ENCODE measurements at places on chromosomes 11 and 22.

DNA sequence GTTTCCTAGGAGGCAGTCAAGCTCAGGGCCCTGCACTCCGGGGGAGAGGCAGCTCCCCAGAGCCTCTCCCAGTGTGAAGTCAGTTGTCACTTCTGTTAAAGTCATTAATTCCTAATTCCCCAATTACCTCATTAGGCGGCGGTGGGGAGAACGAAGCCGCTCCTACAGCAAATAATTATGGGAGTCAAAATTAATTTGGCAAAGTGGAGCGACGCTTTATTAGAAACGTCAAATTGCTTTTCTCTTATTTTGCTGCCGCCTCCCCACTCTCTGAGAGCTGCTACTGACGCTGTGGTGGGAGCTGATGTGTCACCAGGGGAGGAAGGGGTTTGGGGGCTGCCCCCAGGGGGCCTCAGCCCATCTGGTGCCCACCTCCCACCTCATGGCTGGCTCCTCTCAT lies 41.6 kb downstream of the SLC22A12 start:
- DNase-seq: no peak

GRCh38 chr11:44096360-44097185 lies 1.1 kb downstream of the EXT2 start:
- no peak for DNase-seq

GRCh38 chr11:30522536-30523243 lies 63.5 kb downstream of the MPPED2 start:
- DNase-seq: no peak

DNA sequence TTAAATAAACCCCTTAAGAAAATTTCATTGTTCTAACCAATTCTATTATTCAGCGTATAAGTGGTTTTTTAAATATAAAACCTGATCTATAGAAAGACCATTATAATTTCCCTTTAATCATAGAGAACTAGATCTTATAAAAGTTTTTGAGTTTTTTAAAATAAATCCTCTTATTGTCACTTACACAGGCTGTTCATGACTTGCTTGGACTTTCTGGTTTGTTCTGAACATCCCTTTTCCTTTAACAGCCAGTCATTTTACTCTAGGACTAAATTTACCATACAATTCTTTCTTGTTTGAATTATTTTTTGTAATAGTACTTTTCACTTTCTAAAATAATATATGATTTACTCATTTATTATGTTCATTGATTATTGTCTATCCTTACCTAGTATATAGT lies 4.7 kb downstream of the NXPE2 start:
- DNase-seq: no peak

GRCh38 chr11:19336331-19336730 lies 95.6 kb upstream of the E2F8 start:
- no peak for DNase-seq

- DNase-seq: no peak
Observed at GRCh38 chr11:110486156-110486555, 56.4 kb downstream of the FDX1 start.

GRCh38 chr22:17234144-17234623 lies 14.9 kb upstream of the ADA2 start:
- DNase-seq: no peak

- no peak for DNase-seq
Observed at GRCh38 chr22:37404091-37404490, 23.2 kb downstream of the ELFN2 start.

GRCh38 chr22:39070186-39070585 lies 6.9 kb upstream of the APOBEC3G start:
- DNase-seq: no peak

- DNase-seq: no peak
Observed at GRCh38 chr11:16843294-16843693, 104.8 kb downstream of the C11orf58 start.

DNA sequence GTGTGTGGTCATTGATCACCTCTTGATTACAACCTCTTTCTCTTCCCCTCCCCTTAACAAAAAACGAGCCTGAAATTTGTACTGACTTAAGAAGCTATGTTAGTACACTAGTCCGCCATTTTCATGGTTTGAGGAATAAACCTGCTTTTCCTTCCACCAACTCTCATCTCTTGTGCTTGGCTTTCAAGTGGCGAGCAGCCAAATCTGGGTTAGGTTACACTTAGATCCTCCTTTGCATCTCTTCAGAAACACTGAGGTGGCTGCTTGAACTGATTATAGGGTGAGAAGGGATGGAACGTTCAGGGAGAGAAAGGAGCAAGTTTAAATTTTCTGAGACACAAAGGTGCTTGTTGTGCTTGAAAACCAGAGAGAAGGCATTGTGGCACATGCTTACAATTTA lies 2171.4 kb downstream of the LRRC4C start:
- DNase-seq: no peak

- no peak for DNase-seq
Observed at GRCh38 chr22:50171965-50172421, 1.5 kb downstream of the PANX2 start.

GRCh38 chr11:336659-337198 lies 16.1 kb upstream of the IFITM3 start:
- no peak for DNase-seq

Measured in cerebellum (tissue), 4 donors.